ENCODE measurements at places on chromosomes 16 and 17. TPM values are rescaled to one million over a fixed set of nuclear protein-coding genes. Genes with fewer than 3 reads are reported as not detected.

PAM16 gene
- polyA plus RNA-seq, result 61.1 TPM

DNA sequence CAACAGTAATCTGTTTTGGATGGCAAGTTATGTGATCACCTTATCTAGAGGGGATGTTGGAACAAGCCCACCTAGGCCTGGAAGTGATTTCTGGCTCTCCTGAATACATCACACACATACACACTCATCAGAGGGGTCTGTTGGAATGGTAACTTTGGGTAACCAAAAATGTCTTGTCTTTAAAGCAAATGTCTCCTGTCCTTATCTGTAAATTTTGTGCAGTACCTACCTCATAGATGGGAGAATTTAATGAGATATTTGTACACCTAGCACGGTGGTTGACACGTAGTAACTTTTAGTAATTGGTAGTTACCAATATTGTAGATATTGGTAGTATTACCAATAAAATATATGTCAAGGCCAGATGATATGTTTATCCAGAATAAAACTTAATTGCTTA lies 24.7 kb downstream of the HAPSTR1 start:
- no peaks in the 10 kb centered on the region for H3K27me3 ChIP-seq
- no peak overlapping the region for H3K27ac ChIP-seq
- H3K4me3 ChIP-seq, result no peak overlapping the region
- H3K36me3 ChIP-seq, result peaks cover 6% of the 10 kb centered on the region

CYBC1 gene
- polyA plus RNA-seq, result 38.2 TPM

- H3K36me3 ChIP-seq, result no peaks in the 10 kb centered on the region
- H3K27ac ChIP-seq, result no peak overlapping the region
- DNase-seq, result no peak
- H3K27me3 ChIP-seq, result no peaks in the 10 kb centered on the region
Measured at GRCh38 chr17:1275205-1275961, 4.1 kb upstream of the TRARG1 start.

GRCh38 chr16:76444832-76445231 lies 167.6 kb downstream of the CNTNAP4 start:
- no peaks in the 10 kb centered on the region for H3K36me3 ChIP-seq
- no peaks in the 10 kb centered on the region for H3K4me1 ChIP-seq
- no peak overlapping the region for H3K27ac ChIP-seq
- no peaks in the 10 kb centered on the region for H3K27me3 ChIP-seq
- DNase-seq, result no peak
- no peak overlapping the region for H3K4me3 ChIP-seq

TBC1D3E gene
- polyA plus RNA-seq, result not detected

GRB2 gene
- 65.3 TPM for polyA plus RNA-seq

- H3K36me3 ChIP-seq, result no peaks in the 10 kb centered on the region
- no peaks in the 10 kb centered on the region for H3K4me1 ChIP-seq
- H3K27me3 ChIP-seq, result no peaks in the 10 kb centered on the region
Measured at GRCh38 chr17:737561-738113, 5.2 kb downstream of the TLCD3A start.

GRCh38 chr16:29025735-29026134 lies 40.9 kb downstream of the LAT start:
- no peak overlapping the region for H3K4me3 ChIP-seq
- DNase-seq, result no peak
- H3K27ac ChIP-seq, result no peak overlapping the region
- H3K36me3 ChIP-seq, result no peaks in the 10 kb centered on the region
- no peaks in the 10 kb centered on the region for H3K27me3 ChIP-seq

GRCh38 chr16:85697431-85697830 lies 8.7 kb upstream of the GINS2 start:
- H3K27me3 ChIP-seq, result no peaks in the 10 kb centered on the region
- H3K27ac ChIP-seq, result no peak overlapping the region
- no peaks in the 10 kb centered on the region for H3K36me3 ChIP-seq
- DNase-seq, result no peak
- no peak overlapping the region for H3K4me3 ChIP-seq

CEMP1 gene
- polyA plus RNA-seq, result not detected

DNA sequence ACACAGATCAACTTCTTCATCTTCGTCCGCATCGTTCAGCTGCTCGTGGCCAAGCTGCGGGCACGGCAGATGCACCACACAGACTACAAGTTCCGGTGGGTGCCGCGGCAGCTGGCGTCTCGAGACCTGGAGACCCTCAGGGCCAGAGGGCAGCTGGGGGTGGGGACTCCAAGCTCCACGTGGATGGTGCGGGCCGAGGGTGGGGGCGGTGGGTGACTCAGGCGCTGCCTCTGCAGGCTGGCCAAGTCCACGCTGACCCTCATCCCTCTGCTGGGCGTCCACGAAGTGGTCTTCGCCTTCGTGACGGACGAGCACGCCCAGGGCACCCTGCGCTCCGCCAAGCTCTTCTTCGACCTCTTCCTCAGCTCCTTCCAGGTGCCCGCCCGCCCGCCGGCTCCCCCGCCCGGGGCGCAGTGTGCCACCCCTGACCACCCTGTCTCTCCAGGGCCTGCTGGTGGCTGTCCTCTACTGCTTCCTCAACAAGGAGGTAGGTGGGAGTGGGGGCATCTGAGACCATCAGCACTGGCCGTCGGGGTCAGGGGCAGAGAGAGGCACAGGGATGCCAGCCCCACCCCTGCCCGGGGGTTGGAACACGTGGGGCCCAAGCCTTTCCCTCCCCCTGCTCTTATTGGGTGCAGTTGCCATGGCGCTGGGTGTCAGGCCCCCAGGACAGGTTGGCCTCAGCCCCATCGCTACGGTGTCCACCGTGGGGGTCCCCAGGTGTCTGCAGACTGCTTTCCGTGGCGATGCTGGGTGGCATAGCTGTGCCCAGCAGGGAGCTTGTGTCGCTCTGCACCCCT lies 8.8 kb downstream of the GCGR start:
- no peaks in the 10 kb centered on the region for H3K36me3 ChIP-seq
- H3K4me3 ChIP-seq, result no peak overlapping the region
- no peaks in the 10 kb centered on the region for H3K27me3 ChIP-seq
- H3K27ac ChIP-seq, result no peak overlapping the region
- DNase-seq, result no peak

PAFAH1B1 gene
- polyA plus RNA-seq, result 46.7 TPM

EFNB3 gene
- polyA plus RNA-seq, result 2.3 TPM

GRCh38 chr17:40224718-40225550 lies 5.8 kb downstream of the WIPF2 start:
- H3K36me3 ChIP-seq, result no peaks in the 10 kb centered on the region
- peak overlapping the region; percentile 3 for H3K27ac ChIP-seq
- DNase-seq, result no peak
- H3K27me3 ChIP-seq, result no peaks in the 10 kb centered on the region

GRCh38 chr16:87490096-87490798 lies 2.6 kb downstream of the ZCCHC14 start:
- H3K4me1 ChIP-seq, result peaks cover 40% of the 10 kb centered on the region
- H3K4me3 ChIP-seq, result peak overlapping the region; percentile 56
- H3K27ac ChIP-seq, result peak overlapping the region; percentile 67
- H3K27me3 ChIP-seq, result no peaks in the 10 kb centered on the region

DNA sequence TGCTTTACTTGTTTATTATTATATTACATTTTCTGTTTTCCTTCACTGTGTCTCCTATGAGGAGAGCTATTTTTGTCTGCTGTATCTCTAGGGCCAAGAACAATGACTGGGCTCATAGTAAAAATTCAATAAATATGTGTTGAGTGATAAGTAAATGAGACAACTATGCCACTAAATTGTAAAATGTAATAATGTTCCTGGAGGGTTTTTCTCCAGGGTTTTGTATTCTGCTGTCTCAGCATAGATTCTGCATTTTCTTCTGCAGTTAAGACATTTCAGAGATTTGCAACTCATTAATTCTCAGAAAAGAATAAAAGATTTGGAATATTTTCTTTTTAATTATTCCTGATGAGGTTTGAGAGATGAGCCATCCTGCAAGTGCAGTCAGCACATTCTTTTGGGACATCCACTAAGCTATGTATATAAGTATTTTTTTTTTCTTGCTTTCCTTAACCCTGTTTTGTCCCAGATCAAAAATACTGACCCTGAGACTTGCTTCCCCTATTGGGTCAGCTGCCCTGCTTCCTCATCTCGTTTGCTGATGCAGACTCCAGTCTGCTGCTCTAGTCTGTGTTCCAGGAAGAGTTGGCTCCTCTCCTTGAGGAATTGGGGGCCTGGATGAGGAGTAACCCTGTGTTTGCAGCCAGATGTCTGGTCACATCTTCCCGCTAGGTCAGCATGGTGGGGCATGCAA lies 122.9 kb downstream of the ABCA8 start:
- H3K4me3 ChIP-seq, result no peak overlapping the region
- H3K36me3 ChIP-seq, result no peaks in the 10 kb centered on the region
- H3K27ac ChIP-seq, result no peak overlapping the region

DNA sequence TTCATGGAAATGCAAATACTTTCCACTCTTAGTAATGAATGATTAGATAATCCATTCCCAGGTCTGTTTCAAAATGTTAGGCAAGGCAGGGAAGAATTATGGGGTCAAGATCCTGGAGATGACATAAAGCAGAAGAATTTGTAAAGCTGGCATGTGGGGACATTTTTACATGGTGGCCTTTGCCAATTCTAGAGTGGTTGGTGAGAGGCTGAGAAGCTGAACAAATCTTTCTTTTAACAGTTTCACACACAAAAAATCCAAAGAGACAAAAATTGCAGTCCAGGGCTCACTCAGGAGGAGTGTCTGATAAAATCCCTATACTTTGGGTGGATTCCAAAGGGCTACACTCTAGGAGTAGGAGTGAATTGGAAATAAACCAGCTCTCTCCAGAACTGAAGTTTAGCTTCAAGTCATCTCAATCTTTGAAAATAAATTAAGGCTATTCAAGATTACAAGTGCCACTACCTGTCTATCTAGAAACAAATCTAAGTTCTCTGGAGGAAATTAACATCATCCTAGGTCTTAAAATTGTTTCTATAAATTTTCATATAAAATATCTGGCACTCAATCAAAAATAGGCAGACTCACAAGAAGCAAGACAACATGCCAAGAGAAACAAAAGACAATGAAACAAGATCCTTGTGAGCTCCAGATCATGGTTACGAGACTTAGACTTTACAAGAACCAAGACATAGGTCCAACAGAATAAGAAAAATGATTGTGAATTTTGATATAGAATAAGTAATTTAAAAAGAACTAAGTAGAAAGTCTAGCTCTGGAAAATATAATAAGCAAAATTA lies 113.0 kb upstream of the AXIN2 start:
- no peaks in the 10 kb centered on the region for H3K4me1 ChIP-seq
- H3K4me3 ChIP-seq, result no peak overlapping the region
- H3K27ac ChIP-seq, result no peak overlapping the region

JPT1 gene
- 122 TPM for polyA plus RNA-seq

- no peak for DNase-seq
- H3K27ac ChIP-seq, result no peak overlapping the region
- H3K36me3 ChIP-seq, result no peaks in the 10 kb centered on the region
Measured at GRCh38 chr16:64543031-64543430, 578.8 kb downstream of the CDH11 start.

- no peak overlapping the region for H3K27ac ChIP-seq
- H3K27me3 ChIP-seq, result no peaks in the 10 kb centered on the region
- H3K36me3 ChIP-seq, result no peaks in the 10 kb centered on the region
Measured at GRCh38 chr17:72975509-72975908, 117.0 kb downstream of the SLC39A11 start.

- H3K4me3 ChIP-seq, result no peak overlapping the region
- H3K27me3 ChIP-seq, result no peaks in the 10 kb centered on the region
- DNase-seq, result peak; percentile 43
- H3K36me3 ChIP-seq, result no peaks in the 10 kb centered on the region
- no peak overlapping the region for H3K27ac ChIP-seq
Measured at GRCh38 chr16:85051067-85051581, 23.5 kb downstream of the KIAA0513 start.

GRCh38 chr16:67394155-67395104 lies 1.1 kb upstream of the TPPP3 start:
- peaks cover 36% of the 10 kb centered on the region for H3K4me1 ChIP-seq
- H3K4me3 ChIP-seq, result peak overlapping the region; percentile 40
- DNase-seq, result peak; percentile 64
- no peaks in the 10 kb centered on the region for H3K27me3 ChIP-seq
- H3K36me3 ChIP-seq, result no peaks in the 10 kb centered on the region

DNA sequence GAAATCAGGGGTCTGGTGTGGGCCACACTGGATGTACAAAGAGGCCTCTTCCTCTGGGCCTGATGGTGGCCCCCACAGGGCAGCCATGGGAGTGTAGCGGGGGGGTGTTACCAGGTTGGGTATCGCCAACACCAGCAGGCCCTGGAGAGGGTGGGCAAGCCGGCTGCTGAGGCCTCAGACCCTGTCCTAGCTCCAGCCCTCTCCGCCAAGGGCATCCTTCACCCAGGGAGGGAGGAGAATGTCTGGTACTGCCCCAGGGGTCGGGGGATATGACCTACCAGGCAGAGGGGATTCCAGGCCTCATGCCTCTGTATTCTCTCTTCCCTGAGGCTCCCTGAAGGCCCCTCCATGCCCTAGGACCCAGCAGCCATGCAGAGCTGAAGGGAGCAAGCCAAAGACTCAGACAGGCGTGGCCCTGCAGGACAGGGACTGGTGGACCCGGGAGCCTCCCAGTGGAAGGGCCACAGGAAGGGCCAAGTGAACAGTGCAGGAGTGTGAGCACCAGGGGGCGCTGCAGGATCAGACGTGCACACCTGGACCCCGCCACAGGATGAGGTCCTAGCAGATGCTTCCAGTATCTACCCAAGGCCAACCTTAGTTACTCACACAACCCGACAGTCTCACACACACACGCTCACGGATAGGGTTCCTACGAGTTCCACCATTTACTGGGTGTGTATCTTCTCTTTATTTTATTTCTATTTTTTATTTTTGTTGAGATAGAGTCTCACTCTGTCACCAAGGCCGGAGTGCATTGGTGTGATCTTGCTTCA lies 10.9 kb upstream of the CES4A start:
- H3K4me3 ChIP-seq, result no peak overlapping the region
- H3K27me3 ChIP-seq, result no peaks in the 10 kb centered on the region
- no peaks in the 10 kb centered on the region for H3K36me3 ChIP-seq
- DNase-seq, result peak; percentile 93

- H3K4me1 ChIP-seq, result no peaks in the 10 kb centered on the region
- no peak overlapping the region for H3K4me3 ChIP-seq
- H3K27me3 ChIP-seq, result no peaks in the 10 kb centered on the region
- no peak for DNase-seq
- H3K36me3 ChIP-seq, result no peaks in the 10 kb centered on the region
Measured at GRCh38 chr17:12637745-12638651, 27.7 kb upstream of the MYOCD start.
